ENCODE measurements at places on chromosomes 1 and 21. TPM values are rescaled to one million over a fixed set of nuclear protein-coding genes. Genes with fewer than 3 reads are reported as not detected.

The DCDC2B gene
- total RNA-seq: not detected

The ILDR2 gene
- total RNA-seq: 30.3 TPM

The ARHGEF10L gene
- total RNA-seq: 20.4 TPM

The FCRL6 gene
- total RNA-seq: not detected

The BCAN gene
- 2.4 TPM for total RNA-seq

The HSD3B1 gene
- total RNA-seq: not detected

The ERI3 gene
- 81.9 TPM for total RNA-seq

The CATSPER4 gene
- not detected for total RNA-seq

The CCDC17 gene
- total RNA-seq: 1.9 TPM

DNA sequence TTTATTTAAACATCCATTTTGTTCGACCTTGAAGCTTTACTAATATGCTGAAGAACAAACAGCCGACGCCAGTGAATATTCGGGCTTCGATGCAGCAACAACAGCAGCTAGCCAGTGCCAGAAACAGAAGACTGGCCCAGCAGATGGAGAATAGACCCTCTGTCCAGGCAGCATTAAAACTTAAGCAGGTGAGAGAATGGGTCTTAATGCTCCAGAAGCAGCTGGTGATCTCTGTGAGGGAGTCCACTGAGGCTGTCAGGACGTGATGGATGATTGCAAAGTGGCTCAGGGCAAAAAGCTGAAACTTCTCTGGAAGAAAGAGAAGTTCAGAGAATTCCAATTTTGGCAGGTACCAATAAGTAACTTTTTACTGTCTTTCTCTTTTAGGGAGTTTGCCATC is 4.4 kb downstream of the CHTOP start:
- peaks cover 29% of the 10 kb centered on the region for H3K36me3 ChIP-seq
- peaks cover 34% of the 10 kb centered on the region for H3K4me1 ChIP-seq
- no peak overlapping the region for H3K4me3 ChIP-seq
- H3K27me3 ChIP-seq: no peaks in the 10 kb centered on the region

GRCh38 chr1:87806379-87807094 is 477.9 kb downstream of the LMO4 start:
- no peaks in the 10 kb centered on the region for H3K27me3 ChIP-seq
- H3K4me1 ChIP-seq: peaks cover 8% of the 10 kb centered on the region
- H3K27ac ChIP-seq: no peak overlapping the region
- DNase-seq: no peak
- no peaks in the 10 kb centered on the region for H3K36me3 ChIP-seq

- peaks cover 3% of the 10 kb centered on the region for H3K36me3 ChIP-seq
- peaks cover 6% of the 10 kb centered on the region for H3K4me1 ChIP-seq
- H3K27ac ChIP-seq: no peak overlapping the region
- DNase-seq: no peak
Measured at GRCh38 chr21:42986125-42986783, 11.9 kb downstream of the PKNOX1 start.

DNA sequence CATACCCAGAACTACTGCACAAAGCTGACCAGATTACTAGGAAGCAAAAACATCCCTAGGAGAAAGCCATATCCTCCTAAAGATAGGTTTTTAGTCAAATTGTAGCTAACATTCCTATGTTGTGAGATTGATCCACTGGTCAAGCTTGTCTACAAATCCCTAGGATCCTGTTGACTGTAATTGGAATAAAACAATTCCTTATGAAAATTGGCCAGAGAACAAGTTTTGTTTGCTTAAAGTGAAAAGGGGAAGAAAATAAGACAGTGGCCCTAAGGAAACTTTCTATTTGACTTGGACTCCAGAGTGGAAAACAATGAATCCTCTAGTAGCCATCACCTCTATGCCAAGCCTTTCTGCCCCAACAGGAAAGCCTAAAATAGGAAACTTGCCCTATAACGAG is 645.2 kb upstream of the USP24 start:
- no peak for DNase-seq
- peak overlapping the region; percentile 45 for H3K27ac ChIP-seq
- no peaks in the 10 kb centered on the region for H3K27me3 ChIP-seq
- H3K36me3 ChIP-seq: no peaks in the 10 kb centered on the region
- no peak overlapping the region for H3K4me3 ChIP-seq

DNA sequence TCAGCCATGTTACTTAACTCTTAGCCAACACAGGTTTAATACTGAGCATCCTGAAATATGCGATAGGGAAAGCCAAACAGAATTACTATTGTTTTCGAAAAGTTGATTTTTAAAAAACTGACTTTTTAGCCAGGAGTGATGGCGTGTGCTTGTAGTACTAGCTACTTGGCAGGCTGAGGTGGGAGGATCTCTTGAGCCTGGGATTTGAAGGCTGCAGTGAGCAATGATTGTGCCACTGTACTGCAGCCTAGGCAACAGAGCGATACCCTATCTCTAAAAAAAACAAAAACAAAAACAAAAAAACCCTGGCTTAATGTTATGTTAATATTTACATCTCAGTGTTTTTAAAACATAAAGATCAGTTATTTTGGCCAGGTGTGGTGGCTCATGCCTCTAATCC is 16.7 kb downstream of the NMNAT1 start:
- H3K36me3 ChIP-seq: no peaks in the 10 kb centered on the region
- no peak overlapping the region for H3K4me3 ChIP-seq
- no peaks in the 10 kb centered on the region for H3K4me1 ChIP-seq
- no peak for DNase-seq
- H3K27me3 ChIP-seq: no peaks in the 10 kb centered on the region

DNA sequence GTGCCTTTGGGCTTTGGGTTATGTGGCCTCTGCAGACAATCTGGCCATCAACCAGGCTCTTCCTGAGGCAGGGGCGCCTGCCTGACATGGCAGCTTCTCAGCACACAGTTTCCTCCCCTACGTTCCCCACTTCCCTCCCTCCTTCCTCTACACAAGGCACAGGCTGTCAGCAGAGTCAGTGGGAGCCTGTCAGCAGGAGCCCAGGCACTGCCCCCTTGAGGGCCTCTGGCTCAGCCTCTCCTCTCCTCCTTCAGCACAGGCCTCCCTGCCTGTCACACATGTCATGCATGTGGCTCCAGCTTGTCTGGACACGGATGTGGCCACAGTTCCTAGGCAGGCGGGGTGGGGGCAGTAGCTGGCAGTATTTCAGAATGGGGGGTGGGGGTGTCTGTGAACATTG is 52.2 kb upstream of the ARTN start:
- H3K4me1 ChIP-seq: no peaks in the 10 kb centered on the region
- H3K27me3 ChIP-seq: no peaks in the 10 kb centered on the region

GRCh38 chr1:177941976-177942375 is 27.9 kb downstream of the SEC16B start:
- no peaks in the 10 kb centered on the region for H3K36me3 ChIP-seq
- H3K4me3 ChIP-seq: no peak overlapping the region
- DNase-seq: no peak
- no peaks in the 10 kb centered on the region for H3K27me3 ChIP-seq

DNA sequence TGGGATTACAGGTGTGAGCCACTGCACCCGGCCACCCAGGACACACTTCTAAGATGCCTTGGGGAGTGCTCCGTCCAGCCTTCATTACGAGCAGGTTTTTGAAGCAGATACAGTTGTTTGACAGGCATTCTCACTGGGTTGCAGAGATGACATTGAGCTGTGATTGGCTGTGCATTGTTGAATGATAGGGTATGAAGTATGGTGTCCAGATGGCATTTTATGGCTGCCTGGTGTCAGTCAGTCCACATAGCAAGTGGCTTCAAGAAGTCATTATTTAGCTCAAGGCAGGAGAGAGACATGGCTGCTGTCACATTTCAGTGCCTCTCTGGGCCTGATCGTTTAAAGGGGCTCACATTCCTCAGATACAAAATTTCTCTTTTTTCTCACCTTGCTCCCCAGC is 14.8 kb upstream of the PADI2 start:
- no peaks in the 10 kb centered on the region for H3K4me1 ChIP-seq
- no peak overlapping the region for H3K27ac ChIP-seq

DNA sequence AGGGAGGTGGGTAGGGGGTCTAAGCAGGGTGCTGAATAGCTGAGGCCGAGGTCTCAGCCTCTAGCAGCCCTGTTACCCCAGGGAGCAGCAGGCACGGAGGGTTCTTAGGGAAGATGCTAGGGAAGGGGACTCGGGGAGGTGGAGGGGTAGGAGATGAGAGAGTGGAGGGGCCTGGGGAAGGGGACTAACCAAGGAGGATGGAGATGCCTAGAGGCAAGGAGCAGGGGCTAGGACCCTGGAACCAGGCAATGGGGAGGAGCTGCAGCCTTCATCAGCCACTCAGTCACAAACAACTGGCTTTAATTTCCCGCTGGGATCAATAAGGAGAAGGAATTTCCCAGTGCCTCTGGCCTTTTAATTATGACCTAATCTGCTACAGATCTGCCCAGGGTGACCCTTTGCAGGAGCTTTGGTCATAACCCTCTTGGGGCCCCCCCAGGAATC is 2.9 kb upstream of the CRABP2 start:
- peaks cover 30% of the 10 kb centered on the region for H3K27me3 ChIP-seq
- H3K36me3 ChIP-seq: no peaks in the 10 kb centered on the region
- DNase-seq: no peak
- peak overlapping the region; percentile 96 for H3K27ac ChIP-seq

- peaks cover 18% of the 10 kb centered on the region for H3K4me1 ChIP-seq
- DNase-seq: no peak
- no peak overlapping the region for H3K4me3 ChIP-seq
- H3K27ac ChIP-seq: no peak overlapping the region
Measured at GRCh38 chr1:229087906-229088305, 183.0 kb upstream of the RAB4A start.

DNA sequence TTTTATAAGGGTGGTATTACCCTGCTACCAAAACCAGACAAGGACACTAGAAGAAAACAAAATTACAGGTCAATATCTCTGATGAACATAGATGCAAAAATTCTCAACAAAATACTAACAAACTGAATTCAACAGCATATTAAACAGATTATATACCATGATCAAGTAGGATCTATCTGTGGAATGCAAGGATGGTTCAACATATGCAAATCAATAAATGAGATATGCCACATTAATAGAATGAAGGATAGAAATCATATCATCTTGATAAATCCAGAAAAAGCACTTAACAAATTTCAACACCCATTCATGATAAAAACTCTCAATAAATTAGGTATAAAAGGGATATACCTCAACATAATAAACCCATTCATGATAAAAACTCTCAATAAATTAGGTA is 24.3 kb upstream of the MYBPHL start:
- H3K27me3 ChIP-seq: no peaks in the 10 kb centered on the region
- no peak for DNase-seq
- H3K36me3 ChIP-seq: peaks cover 62% of the 10 kb centered on the region
- H3K4me1 ChIP-seq: peaks cover 4% of the 10 kb centered on the region
- no peak overlapping the region for H3K27ac ChIP-seq

- no peak overlapping the region for H3K4me3 ChIP-seq
- H3K36me3 ChIP-seq: peaks cover 2% of the 10 kb centered on the region
- no peak overlapping the region for H3K27ac ChIP-seq
Measured at GRCh38 chr1:97898948-97899347, 21.9 kb downstream of the DPYD start.

- no peaks in the 10 kb centered on the region for H3K36me3 ChIP-seq
- DNase-seq: no peak
- H3K27ac ChIP-seq: no peak overlapping the region
Measured at GRCh38 chr1:213008564-213008963, 7.1 kb downstream of the ANGEL2 start.

GRCh38 chr1:184082541-184083415 is 31.2 kb downstream of the TSEN15 start:
- no peak overlapping the region for H3K4me3 ChIP-seq
- H3K27me3 ChIP-seq: no peaks in the 10 kb centered on the region
- no peak overlapping the region for H3K27ac ChIP-seq

GRCh38 chr1:116351914-116352313 is 21.1 kb upstream of the ATP1A1 start:
- no peak overlapping the region for H3K27ac ChIP-seq
- no peaks in the 10 kb centered on the region for H3K36me3 ChIP-seq
- H3K27me3 ChIP-seq: no peaks in the 10 kb centered on the region
- H3K4me3 ChIP-seq: no peak overlapping the region
- H3K4me1 ChIP-seq: peaks cover 21% of the 10 kb centered on the region
- no peak for DNase-seq

DNA sequence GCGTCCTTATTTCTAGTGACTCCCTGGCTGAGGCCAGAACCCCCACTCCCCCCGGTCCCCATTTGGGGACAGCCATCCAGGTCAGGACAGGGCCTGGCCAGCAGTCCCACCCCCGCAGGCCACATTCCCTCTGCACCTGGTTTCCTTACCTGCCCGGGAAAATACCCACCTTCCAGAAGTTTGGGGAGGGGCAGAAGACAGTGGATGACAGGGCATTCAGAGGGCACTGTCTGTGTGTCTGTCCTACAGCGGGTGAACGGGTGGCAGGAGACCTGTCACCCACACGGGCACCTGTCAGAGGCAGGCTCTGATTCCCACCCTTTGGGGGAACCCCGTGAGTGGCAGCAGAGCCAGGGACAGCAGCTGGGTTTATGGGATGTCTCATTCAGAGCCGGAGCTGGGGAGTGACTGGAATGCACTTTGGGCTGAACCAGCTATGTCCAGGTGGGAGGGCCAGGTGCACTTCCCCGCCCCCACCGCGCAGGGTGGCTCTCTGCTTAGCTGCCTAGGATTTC is 2.0 kb downstream of the ARHGEF16 start:
- DNase-seq: no peak
- H3K36me3 ChIP-seq: no peaks in the 10 kb centered on the region
- H3K4me1 ChIP-seq: peaks cover 45% of the 10 kb centered on the region
- H3K27ac ChIP-seq: no peak overlapping the region
- no peak overlapping the region for H3K4me3 ChIP-seq

DNA sequence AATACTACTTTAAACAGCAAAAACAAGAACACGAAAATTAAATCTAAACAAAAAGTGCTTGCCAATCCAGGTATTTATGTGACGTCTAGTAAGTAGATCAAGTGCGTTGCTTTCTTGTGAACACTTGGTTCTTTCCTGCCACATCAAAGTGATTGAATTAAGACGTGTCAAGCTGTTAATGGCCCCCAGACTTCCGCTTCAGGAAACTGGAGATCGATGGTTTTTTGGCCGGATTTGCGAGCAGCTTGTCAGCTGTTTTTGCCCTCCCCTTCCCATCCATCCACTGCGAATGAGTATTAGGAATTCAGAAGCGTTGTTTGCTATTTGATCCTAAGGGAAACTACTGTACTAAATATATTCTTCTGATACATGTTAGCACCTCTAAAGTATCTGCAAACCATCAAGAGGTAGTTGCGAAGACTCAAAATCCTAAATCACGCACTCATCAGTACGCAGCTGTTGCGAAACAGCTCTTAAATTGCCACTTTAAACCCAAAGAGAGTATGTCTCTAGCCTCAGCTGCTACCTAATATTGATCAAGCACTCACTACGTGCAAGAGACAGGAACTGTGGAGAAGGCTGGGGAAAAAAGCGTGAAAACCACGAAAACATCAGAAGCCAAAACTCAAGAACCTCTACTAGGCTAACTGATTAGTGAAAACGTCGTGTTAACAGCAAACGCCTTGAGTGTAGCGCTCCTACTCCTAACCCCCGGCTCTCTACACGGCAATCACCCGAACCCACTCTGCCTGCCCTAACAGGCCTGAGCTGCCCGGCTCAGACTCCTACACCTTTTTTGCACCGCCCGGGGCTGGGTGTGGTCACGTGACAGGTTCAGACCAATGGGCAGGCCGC is 473 bp upstream of the BRDT start:
- DNase-seq: no peak
- no peaks in the 10 kb centered on the region for H3K27me3 ChIP-seq
- H3K4me3 ChIP-seq: no peak overlapping the region
- H3K27ac ChIP-seq: no peak overlapping the region
- H3K4me1 ChIP-seq: peaks cover 5% of the 10 kb centered on the region
- H3K36me3 ChIP-seq: no peaks in the 10 kb centered on the region

Data from neural crest cell (in vitro differentiated cells).